Glutamatergic neuron (in vitro differentiated cells): ENCODE measurements at places on chromosomes 11 and 22. TPM values are rescaled to one million over a fixed set of nuclear protein-coding genes. Genes with fewer than 3 reads are reported as not detected.

The RGL4 gene
- not detected for total RNA-seq

The AQP11 gene
- 2.0 TPM for total RNA-seq

The HBE1 gene
- not detected for total RNA-seq

The IL18 gene
- total RNA-seq, result not detected

The SLC5A1 gene
- not detected for total RNA-seq

The PES1 gene
- total RNA-seq, result 40.6 TPM

The MMP27 gene
- not detected for total RNA-seq

The CTTN gene
- 296 TPM for total RNA-seq

The MMP7 gene
- total RNA-seq, result not detected

The NXF1 gene
- total RNA-seq, result 104 TPM

The PGA5 gene
- not detected for total RNA-seq

The IRAG1 gene
- total RNA-seq, result 4.2 TPM

The SPON1 gene
- 0.81 TPM for total RNA-seq

The THY1 gene
- total RNA-seq, result 22.0 TPM

The NTM gene
- 1.2 TPM for total RNA-seq

The PANX2 gene
- total RNA-seq, result 1.8 TPM

DNA sequence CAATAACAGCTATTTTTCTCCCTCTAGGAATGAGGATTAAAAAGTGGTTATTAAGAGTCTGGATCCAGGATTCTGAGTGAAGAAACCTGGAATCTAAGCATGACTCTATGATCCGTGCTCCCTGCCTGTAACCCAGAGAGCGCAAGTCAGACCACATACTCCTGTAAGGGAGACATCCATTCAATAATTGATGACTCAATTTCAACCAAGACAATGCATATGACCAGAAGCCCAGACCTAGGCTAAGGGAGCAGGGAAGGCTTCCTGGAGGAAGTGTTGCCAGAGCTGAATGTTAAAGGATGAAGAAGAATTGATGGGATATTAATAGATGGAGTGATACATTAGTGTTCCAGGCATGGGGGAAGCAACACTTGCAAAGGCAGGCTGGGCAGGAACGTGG lies 13.8 kb upstream of the PAMR1 start:
- no peak for DNase-seq

GRCh38 chr22:31754813-31755212 lies 994 bp downstream of the DEPDC5 start:
- DNase-seq, result no peak

DNA sequence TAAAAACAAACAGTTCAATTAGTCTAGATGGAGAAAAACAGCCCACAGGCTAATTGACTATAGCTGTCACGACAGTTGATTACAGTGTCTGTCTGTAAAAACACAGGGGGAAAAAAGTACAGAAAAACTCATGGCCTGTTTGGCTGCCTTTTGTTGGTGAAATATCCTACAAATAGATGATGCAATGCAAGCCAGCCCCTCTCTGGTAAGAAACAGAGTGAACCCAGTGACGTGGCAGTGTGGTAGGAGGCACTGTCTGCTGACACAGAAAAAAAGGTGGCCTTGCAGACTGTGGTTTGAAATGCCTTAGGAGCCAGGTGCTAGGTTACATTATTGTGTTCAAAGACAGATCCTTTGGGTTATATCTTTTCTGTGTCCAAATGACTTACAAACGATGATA lies 431.4 kb upstream of the CCDC90B start:
- no peak for DNase-seq

DNA sequence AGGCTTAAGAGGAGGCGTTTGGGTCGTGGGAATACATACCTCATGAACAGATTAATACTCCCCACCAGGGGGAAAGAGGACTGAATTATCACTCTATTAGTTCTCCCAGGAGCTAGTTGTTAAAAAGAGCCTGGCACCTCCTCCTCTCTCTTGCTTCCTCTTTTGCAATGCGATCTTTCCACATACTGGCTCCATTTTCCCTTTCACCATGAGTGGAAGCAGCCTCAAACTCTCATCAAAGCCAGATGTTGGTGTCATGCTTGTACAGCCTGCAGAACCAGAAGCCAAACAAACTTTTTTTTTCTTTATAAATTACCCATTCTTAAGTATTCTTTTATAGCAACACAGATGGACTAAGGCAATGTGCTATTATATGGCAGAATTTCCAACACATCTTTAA lies 258.5 kb downstream of the FAM76B start:
- DNase-seq, result no peak

GRCh38 chr22:50304528-50305392 lies 2.7 kb downstream of the PLXNB2 start:
- DNase-seq, result no peak

- DNase-seq, result no peak
These were observed at the start of gene GRAP2 for GRCh38 chr22:39900306-39901227. Gene GRAP2 (plus strand): TSS chr22:39901084. CDS start chr22:39947107, 46,023 bp downstream.

DNA sequence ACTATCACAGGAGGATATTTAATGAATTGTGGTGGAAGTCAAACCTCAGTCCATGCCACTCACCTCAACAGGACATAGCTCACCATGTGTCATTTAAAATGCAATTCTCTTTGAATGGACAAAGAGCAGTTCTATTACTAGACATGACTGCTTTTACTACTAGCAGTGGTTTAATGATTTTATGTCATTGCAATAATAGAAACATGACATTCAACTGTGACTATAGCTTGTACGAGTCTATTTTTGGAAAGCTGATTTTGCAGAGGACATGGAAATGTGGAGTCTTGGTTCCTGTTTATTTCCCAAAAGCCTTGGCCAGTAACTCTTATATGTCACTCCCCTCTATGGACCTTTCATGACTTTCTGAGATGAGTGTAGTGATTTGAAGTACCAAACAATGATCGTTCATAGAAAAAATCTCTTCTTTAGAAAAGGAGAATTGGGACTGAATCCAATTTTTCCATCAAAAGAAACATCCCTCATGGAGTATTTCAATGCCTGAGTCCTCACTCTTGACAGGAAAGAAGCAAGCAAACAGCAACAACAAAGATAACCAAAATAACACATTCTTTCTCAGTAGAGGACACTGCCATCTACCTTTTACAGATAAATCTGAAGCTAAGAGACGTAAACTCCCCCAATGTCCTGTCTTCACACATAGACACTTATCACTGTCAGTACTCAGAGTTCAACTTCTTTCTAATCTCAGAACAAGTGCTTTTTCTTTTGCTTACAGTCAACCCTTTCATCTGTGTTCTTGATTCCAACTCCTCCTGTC lies 233.4 kb downstream of the LRRC4C start:
- DNase-seq, result no peak

DNA sequence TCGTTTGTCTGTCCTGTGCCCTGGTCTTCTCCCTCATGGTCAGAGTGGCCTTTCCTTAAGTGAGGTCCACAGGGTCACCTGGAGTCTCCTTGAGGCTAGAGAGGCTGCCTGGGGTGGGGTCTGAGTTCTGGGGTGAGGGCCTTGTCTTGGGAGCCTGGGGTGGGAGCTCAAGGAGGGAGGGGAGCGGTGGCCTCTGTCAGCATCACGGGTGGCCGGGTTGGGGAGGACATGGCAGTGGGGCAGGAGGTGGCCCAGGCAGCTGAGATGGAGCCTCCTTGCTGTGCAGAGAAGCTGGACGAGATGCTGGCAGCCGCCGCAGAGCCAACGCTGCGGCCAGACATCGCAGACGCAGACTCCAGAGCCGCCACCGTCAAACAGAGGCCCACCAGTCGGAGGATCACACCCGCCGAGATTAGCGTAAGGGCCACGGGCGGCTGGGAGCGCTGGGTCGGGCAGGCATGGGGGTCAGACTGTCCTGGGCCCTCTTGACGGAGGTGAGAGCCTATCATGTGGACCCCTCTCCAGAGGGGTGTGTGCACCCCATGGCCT lies 23.3 kb upstream of the ACR start:
- no peak for DNase-seq

GRCh38 chr11:129930296-129930695 lies 34.9 kb upstream of the NFRKB start:
- DNase-seq, result no peak

DNA sequence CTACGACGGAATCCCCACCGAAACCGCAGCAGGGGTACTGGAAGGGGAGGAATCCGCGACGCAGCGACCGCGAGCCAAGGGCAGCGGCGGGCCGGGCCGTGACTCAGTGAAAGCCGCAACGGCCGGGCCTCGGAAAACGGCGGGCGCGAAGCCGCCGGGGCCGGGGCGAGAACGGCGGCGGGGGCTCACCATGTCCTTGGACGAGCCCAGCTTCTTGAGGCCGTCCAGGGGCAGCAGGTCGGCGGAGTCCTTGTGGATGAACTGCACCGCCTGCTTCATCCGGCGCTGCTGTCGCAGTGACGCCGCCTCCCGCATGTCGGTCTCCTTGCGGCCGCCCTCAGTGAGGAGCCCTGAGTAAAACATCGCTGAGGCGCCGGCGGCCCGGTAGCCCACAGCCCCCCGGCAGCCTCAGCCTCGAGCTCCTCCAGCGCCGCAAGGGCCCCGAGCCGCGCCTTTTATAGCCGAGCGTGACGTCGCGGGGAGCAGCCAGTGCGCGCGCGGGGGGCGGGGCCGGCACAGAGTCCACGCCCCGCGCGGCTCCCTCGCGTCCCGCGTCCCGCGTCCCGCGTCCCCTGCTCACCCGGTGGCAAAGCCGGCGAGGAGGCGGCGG lies at the start of gene NRIP3:
TSS of gene NRIP3 (minus strand) at position 429 of the 610 bp plus-strand sequence. CDS start at position 363, 66 bp downstream.
- DNase-seq, result peak; percentile 74

GRCh38 chr22:44360668-44361381 lies 48.1 kb upstream of the SHISAL1 start:
- DNase-seq, result peak; percentile 39

GRCh38 chr11:84497181-84497580 lies 1130.0 kb downstream of the DLG2 start:
- no peak for DNase-seq

- peak; percentile 86 for DNase-seq
These were observed 52.4 kb downstream of the CACNA1I start for GRCh38 chr22:39622881-39623367.

DNA sequence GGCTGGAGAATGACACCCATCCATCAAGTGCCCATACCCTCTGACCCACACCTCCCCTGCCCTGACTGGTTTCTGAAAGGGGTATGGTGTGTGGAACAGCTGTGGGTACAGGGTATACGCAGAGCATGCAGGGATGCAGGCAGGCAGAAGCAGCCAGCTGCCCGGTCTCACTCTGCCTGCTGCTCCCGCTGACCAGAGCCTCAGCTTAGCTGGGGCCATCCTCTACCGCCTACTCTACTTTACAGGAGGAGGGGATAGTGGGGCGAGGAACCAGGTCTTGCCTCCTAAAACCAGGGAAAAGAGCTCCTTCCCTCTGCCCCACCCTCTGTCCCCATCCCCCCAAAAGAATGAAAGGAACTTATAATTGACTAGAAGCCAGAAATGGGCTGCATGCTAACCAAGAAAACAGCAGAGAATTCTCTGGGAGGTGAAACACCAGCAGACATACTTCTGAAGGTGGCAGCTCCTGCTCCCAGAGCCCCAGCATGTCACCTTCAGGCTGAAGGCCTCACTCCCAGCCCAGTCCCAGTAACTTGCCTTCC lies 13.0 kb upstream of the CHRM4 start:
- no peak for DNase-seq

DNA sequence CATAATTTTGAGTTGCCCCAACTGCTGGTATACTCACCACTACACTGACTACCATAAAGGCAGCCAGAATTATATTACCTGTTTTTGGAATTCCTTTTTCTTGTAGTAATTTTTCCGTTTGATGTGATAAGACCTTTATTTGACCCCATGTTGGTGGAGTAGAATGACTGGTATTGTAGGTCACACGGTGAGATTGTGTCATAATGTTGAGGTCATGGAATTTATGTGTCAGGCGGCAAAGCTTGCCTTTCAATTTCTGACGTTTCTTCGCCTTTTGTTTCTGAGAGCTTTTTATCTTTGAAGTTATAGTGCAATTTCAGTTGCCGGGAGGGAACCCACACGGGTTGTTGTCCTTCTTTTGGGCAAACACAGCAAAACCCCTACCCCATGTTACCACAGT lies 13.0 kb downstream of the OR52K1 start:
- DNase-seq, result no peak

DNA sequence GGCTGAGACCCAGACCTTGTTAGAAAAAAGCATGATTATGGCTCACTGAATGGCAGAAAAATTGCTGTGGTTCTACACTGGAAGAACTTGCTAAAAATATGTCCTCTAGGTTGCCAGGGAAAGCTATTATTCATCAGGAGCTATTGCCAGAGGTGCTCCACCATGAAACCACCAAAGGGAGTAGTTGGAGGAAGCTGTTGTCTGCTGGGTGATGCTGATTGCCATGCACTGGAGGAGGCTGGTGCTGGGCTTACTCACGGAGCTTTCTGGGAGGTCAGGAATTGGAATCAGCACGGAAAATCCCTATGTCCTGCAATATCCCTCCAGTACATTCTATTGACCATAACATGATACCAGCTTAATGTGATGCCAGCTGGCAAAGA lies 199.6 kb upstream of the ZBED5 start:
- DNase-seq, result no peak

GRCh38 chr22:35582861-35583670 lies 34.1 kb downstream of the MB start:
- peak; percentile 61 for DNase-seq

DNA sequence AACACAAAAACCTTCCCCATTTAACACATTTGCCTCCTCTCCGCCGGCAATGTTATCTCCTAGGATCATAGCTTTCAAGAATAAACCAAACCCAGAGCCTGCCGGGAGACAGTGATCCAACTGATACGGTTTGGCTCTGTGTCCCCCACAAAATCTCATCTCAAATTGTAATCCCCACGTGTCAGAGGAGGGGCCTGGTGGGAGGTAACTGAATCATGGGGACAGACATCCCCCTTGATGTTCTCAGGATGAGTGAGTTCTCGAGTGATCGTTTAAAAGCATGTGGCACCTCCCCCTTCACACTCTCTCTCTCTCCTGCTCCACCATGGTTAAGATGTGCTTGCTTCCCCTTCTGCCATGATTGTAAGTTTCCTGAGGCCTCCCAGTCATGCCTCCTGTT lies 33.3 kb downstream of the RBFOX2 start:
- DNase-seq, result no peak

DNA sequence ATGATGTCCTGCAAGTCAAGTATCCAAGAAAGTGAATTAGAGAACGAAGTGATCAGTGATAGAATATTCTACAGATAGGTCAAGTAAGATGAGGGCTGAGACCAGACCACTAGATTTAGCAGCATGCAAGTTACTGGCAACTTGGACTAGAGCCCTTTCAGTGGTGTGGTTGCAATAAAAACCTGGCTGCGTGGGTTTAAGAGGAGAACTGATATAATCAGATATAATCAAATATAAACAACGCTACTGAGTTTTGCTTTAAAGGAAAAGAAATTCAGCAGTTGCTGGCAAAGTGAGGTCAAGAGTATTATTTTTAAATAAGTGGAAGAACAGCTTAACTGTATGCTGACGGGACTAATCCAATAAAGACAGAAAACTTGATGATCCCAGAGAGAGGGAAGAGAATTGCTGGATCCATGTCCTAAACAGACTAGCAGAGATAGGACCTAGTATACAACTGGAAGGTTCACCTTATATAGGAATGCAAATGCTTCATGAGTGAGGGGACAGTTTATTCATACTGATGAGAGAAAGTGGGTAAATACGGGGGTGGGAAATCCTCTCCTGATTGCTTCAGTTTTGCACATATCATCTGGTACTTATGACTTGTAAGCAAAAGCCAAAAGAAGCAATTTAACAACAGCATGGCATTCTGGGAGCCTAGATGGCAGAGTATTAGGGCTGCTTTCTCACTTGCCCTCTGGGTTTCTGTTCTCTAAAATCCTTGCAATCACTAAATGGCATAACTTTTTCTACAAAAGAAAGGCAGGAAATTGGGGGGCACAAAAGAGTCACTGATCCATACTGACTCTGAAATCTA lies 146.2 kb downstream of the RBFOX2 start:
- DNase-seq, result no peak
